Posterior cingulate gyrus (tissue), 11 donors: ENCODE measurements at places on chromosomes 3 and 15.

GRCh38 chr3:57778494-57778893 is 22.4 kb downstream of the SLMAP start:
- DNase-seq, result no peak

GRCh38 chr3:11810276-11810675 is 36.4 kb downstream of the TAMM41 start:
- no peak for DNase-seq

DNA sequence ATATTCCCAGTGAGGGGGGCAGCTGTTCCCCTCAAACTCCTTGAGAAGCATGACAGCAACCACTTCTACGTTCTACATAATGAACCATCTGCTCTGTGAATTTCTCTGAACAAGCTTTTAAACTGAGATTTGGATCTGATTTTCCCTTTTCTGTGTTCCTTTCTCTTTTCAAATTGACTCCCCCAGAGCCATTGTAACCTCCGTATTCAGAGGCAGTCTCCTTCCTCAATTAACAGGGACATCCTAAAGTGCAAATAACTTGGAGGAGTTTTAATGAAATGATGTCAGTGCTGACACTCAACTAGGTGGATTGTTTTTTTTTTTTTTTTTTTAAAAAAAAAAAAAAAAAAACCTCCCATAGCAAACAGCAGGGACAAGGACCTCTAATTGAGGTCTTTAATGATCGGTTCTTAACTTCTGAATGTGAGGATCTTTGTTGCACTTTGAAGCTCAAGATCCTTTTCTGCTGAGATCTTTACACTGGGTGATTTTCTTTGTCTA is 48.8 kb downstream of the ADAMTS9 start:
- no peak for DNase-seq

DNA sequence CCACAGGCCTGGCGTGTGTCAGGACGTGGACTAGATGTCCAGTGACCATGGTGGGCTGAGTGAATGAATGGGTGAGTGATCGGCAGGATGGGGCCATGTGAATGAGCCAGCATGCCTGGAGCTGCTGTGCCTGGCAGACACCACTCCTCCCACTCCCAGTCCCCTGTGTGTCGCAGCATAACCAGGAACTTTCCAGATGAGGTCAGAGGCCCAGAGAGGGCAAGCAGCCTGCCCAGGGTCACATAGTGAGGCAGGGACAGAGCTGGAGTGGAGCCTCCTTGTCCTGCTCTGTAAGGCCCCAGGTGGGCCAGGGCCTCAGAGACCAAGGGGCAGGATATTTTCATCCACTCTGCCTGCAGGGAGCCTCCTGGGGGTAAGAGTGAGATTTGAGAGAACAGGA is 6.4 kb downstream of the IQSEC1 start:
- no peak for DNase-seq

DNA sequence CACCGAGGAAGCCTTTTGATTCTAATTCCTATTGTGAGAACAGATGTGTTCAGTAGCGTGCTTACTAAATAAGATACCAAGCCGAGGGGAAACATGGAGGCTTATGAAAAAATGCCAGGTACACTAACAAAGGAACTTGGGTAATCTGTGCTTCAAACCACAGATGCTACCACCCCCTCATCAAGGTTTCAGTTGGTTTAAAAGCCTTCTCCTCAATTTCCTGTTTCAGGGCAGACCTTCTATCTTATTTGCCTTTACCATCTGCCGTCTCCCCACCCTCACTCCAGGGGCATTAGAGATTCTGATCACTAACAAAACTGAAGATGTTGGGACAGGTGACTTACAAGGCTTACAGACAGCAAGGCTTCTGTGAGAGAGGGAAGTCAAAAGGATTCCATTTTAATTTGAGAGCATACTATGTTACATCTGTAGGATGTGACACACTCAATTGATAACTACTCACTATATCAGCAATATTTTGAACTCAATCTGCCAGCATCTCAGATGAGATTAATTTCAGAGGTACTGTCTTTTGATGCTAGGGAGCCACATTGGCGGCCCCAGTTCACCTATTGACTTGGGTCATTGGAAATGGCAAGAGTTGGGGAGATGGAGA is 60.6 kb upstream of the PLCL2 start:
- no peak for DNase-seq

DNA sequence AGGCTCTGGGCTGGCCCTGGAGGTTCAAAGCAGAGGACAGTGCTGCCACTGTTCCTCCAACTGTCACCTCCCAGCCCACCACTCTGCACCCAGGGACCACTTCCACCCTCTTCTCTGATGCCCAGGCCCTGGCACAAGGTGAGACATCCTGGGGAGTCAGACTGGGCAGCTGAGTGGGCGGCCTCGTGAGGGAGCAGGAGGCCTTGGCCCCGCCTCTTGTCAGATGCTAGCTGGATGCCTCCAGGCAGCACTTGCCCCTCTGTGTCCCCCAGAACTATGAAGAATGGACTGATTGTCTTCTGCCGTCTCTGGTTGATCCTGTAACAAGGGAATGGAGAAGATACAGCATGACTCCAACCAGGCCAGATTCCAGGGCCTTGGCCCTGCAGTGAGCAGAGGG is 191.0 kb upstream of the LINGO1 start:
- DNase-seq, result no peak

GRCh38 chr3:52831500-52832301 is 1.2 kb upstream of the ITIH4 start:
- DNase-seq, result peak; percentile 89

DNA sequence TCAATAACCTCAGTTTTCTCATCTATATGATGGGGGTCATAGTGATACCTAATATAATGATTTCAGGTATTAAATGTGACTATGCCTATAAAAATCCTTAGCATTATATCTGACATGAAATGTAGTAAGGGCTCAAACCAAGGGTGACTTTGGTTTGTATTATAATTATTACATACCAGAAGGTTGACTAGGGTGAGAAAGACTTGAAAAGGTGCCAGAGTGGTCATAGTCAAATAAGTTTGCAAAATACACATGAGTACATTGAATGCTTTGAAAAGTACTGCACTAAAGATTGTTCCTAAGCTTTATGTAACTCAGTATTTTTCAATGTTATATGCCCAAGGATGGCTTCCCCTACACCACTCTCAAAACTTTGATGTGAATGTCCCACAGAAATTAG is 297.2 kb downstream of the ARPP21 start:
- DNase-seq, result no peak

DNA sequence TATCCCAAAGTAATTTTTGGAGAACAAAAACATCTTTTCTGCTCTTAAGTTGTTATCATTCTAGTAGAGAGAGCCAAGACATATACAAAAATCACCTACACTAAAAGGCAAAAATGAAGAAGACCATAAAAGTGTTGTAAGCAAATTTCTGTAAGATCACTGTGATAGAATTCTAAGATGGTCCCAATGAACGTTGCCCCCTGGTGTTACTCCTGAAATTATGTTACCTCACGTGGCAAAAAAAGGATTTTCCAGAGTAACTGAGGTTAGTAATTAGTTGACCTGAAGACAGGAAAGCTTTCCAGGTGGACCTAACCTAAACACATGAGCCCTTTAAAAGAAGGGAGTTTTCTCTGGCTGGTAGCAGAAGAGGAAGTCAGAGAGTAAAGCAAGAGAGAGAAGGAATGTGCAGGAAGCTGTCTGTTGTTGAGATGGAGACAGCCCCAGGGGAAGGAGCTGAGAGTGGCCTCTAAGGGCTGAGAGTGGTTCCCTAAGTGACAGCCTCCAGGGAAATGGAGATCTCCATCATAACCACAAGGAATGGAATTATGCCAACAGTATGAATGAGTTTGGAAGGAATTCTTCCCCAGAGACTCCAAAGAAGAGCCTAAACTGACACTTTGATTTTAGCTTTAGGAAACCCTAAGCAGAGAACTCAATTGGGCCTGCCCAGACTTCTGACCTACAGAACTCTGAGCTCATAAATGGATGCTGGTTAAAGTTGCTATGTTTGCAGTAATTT is 205.9 kb downstream of the CD47 start:
- no peak for DNase-seq

DNA sequence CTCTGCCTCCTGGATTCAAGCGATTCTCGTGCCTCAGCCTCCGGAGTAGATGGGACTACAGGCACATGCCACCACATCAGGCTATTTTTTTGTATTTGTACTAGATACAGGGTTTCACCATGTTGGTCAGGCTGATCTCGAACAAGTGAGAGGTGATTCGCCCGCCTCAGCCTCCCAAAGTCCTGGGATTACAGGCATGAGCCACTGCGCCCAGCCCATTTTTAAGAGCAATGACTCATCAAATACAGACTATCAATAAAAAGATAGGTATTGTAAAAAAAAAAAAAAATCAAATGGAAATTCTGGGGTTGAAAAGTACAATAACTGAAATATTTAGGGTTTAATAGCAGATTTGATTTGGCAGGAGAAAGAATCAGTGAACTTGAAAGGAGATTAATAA is 129.0 kb downstream of the TJP1 start:
- no peak for DNase-seq

DNA sequence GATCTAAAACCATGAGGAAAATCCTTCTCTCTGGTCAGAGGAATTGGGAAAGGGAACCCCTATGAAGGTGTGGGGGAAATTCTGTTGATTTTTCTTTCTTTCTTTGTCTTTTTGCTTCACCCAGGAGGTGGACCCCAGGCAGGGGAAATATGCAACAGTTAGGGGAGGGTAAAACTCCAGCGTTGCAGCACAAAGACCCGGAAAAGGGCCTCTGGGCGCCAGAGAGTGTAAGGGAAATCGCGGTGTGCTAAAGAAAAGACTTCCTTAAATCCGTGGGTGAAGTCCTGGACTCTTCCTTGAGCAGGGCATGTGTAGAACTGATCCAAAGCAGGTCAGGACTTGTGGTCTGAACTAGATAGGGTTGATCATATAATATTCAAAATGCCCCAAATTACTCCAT is 11.1 kb upstream of the TBC1D21 start:
- no peak for DNase-seq

GRCh38 chr3:157815739-157816138 is 290.5 kb downstream of the SHOX2 start:
- no peak for DNase-seq

- DNase-seq, result no peak
Measured at GRCh38 chr15:87416591-87417257, 839.8 kb downstream of the NTRK3 start.

DNA sequence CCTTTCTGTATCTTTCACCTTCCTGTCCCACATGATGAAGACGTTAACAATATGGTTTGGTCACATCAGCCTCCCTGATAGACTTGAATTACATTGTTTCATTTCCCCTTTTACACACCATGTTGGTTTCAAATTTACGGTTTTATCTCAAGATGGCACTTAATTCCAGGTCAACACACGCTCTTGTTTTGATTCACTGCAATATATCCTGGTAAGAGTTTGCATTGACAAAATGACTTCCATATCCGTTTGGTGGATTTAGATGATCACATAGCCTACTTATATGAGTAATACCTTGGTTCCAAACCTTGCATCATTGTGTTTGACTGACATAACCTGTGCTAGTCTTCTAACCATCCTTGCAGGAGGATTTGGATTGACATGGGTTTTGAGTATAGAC is 499.4 kb downstream of the ROBO1 start:
- no peak for DNase-seq

DNA sequence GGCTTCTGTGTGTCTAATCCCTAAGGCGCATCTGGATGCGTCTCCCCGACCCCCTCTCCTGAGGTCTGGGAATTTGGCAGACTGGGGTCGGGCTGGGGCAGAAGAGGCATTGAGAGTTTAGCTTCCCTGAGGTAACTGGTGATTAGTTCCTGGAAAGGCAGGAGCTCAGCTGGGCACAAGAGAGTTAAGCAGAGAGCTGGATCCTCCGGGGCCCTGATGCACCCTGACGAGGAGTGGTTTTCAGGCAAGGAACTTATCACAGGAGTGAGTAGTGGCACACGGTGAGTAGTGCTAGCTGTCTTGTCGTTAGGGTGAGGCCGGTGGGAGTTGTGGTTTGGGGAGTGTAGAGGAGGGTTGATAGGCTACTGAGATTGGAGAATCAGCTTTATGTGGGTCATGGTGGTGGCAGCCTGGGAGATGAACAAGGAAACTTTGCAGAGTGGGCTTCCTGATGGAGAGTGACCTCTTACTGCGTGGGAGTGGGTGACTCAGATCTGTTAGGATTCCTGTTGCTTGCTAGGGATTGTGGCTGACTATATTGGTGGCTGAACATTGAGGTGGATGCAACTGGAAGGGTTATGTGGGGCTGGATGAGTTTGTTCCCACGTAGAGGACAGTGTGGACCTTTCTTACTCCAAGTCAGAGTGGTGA is 897 bp downstream of the RAD54L2 start:
- DNase-seq, result peak; percentile 9

- no peak for DNase-seq
Measured at GRCh38 chr3:15404767-15405166, 22.6 kb downstream of the METTL6 start.

- no peak for DNase-seq
Measured at GRCh38 chr3:71718072-71718471, 7.1 kb downstream of the EIF4E3 start.

DNA sequence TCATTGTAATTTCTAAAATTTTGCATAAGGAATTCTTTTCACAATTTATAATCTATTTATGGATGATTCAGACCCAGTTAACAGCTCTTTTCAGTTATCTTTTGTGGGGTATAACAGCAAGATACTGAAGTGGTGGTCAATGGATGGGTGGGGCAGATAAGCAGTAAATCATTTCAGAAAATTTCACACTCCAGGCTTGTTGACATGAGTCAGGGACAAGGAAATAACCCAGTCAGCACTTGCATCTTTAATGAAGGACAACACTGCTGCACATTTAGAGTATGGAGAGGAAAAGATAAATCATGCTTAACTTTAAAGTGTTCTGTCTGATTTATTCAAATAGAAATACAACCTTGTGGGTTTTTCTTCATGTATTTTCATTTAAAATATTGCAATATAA is 181.6 kb downstream of the ROBO1 start:
- DNase-seq, result no peak

DNA sequence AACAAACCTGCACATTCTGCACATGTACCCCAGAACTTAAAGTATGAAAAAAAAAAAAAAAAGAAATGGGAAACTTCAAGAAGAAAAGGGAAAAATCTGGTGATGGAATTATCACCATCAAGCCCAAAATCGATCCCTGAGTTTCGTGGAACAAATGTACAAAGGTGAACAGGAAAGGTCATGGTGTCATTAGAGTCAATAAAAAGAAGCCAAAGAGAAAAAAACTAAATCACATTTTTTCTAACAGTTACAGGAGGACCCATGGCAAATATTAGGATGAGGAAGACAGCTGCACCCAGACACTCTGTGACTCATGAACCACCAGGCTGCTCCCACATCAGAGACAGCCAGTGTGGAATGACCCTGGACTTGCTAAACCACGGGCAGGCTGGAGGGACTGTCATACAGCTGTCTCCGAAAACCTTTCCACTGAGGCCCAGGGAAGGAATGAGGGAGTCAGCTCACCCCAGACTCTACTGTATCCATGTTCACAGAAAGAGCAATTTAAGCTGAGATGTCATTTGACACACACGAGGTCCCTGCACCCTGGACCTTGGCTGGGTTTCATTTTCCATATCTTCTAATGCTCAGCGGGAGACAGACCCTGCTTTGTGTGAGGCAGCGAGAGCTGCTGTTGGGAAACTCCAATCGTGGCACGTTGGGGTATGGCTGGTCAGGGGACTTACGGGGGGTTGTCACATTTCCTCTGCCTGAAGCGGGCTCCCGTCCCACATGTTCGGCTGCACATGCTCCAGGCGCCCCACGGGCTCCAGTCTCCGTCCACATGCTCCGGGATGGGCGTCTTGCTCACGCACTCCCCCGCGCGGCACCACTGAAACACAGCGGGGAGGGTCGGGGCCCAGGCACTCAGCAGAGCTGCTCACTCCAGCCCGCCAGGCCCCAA is 210.2 kb downstream of the ADAMTS17 start:
- peak; percentile 77 for DNase-seq
